ENCODE measurements at places on chromosomes 16 and 17.

- DNase-seq = no peak
Observed at GRCh38 chr16:77781091-77781490, 7.3 kb upstream of the VAT1L start.

DNA sequence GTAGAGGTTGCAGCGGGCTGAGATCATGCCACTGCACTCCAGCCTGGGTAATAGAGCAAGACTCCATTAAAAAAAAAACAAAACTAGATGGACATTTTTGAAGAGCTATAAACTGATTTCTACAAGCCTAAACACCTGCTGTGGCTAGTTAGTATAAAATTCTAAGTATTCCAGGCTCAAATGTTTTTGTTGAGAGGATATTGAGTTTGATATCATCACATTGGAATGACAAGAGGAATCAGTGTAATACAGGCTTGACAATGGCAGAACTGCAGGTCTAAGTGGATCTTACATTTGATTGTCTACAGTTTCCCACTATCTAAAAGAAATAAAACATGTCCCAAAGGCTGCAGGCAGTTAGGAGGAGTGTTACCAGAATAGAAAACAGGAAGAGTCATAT, 23.9 kb upstream of the DLX3 start:
- no peak for DNase-seq

GRCh38 chr17:233473-233941, 52.1 kb upstream of the DOC2B start:
- DNase-seq = no peak

GRCh38 chr16:68724797-68725196, 12.3 kb upstream of the CDH1 start:
- no peak for DNase-seq

GRCh38 chr17:42706732-42707131, 24.4 kb downstream of the CNTNAP1 start:
- peak; percentile 30 for DNase-seq

DNA sequence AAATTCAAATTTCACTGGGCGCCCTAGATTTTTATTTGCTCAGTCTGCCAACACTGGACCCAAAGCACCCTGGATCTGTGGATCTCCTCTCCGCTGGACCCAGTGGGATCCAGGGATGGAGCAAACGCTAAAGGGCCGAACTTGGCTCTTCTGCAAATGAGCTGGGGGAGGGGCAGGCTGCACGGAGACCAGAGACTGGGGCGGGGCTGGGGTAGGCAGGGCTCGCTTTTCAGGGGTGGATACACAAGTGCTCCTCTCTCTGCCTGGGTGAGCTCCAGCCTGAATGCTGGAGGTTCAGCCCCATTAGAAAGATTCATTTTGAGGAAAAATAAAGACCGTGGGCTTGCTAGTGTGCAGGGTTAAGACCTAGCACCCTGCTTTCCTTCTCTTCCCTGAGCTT, 8.9 kb downstream of the CBX4 start:
- no peak for DNase-seq

- no peak for DNase-seq
Observed at GRCh38 chr16:8005096-8005860, 585.0 kb downstream of the TMEM114 start.

- peak; percentile 65 for DNase-seq
Observed at GRCh38 chr17:18217412-18218015, 7.9 kb upstream of the LLGL1 start.

GRCh38 chr16:9348912-9349311, 257.5 kb downstream of the HAPSTR1 start:
- DNase-seq = no peak

DNA sequence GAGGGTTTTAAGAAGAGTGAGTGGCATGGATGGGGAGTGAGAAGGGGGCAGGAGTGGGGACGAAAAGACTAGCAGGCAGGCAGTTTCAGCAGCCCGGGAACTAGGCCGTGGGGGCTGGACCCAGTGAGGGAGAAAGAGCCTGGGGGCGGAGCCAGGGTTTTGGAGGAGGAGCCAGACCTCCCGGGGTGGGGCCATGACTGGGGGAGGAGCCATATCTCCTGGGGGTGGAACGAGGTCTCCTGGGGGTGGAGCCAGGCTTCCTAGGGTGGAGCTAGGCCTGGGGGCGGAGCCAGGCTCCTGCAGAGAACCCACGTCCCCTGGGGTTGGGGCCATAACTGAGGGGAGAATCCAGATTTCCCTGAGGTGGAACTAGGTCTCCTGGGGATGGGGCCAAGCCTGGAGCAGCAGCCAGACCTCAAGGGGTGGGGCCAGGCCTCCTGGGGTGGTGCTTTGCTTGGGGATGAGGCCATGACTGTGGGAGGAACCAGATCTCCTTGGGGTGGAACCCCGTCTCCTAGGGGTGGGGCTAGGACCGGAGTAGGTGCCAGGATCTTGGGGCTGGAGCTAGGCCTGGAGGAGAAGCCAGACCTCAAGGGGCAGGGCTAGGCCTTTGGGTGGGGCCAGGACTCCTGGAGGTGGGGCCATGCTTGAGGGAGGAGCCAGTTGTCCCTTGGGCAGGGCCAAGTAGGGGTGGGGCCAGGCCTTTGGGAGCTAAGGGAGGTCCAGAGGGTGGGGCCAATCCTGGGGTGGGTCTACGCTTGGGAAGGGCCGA, 41.7 kb upstream of the JPH3 start:
- no peak for DNase-seq

DNA sequence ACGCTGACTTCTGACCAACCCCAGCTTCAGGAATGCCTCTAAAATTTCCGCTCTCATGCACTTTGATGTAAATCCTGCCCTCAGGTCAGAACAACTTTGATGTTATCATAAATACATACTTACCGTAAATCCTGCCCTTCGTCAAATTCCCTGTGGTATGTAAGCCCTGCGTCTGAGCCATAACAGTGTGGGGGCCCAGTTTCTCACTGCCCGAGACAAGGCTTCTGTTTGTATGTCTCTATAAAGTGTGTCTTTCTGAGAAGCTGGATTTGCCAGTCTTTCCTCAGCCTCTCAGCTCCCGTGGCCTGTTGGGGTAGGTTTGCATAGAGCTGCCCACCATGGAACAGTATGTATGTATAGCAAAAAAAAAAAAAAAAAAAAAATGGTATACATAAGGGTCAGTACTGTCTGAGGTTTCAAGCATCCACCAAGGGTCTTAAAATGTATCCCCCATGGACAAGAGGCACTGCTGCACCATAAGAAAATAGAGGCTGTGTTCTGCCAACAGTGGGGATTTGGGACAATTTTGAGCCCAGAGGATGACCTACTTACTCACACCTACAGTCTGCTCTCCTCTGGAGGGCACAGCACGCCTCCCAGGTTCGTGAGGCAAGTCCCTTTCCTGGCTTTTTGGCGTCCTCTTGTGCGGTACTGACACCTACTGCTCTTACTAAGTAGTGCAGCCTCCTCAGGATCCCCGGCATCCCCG, 17.5 kb downstream of the PRMT7 start:
- DNase-seq = peak; percentile 70

DNA sequence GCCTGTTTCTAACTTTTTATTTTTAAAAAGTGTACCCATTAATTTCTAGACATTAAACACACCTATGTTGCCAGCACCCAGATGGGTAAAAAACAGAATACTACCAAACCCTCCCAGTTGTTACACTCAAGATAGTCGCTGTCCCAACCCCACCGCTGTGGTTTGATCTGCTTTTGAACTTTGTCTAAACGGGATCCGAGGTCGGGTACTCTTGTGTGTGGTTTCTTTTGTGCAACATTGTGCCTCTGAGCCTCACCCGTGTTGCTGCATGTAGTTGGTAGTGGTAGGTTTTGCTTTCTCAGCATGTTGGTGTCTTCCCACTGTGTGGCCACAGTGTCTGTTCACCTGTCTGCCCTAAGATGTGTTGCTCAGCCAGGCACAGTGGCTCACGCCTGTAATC, 4.3 kb downstream of the KLHL36 start:
- DNase-seq = peak; percentile 12

DNA sequence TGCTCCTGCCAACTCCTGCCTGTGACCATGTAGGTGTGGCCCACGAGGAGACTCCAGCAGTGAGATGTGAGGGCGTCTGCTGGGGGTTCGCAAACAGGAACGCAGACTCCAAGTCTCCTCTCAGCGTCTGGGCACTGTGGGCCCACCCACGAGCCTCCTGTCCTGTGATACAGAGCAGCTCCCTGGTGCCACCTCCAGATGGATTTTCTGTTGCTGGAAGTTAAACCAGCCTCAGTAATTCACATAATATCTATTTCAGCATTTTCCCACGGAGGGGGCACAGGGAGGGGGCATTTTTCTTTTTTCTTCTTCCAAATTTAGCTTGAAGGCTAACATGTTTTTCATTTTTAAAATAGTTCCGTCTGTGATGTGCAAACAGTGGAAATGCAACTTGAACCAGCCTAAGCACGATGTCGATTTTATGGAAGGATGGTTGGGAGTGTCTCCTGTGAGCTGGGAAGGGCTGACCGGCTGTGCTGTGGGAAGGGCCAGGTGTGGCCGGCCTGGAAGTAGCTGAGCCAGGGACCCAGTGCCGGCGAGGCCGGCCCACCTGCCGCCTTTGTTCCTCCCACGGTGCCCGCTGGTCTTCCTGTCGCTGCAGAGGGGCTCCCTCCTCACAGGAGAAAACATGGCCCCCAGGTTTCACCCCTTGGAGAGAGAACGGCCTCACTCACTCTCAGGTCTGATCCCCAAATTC, 3.9 kb upstream of the RAB40B start:
- DNase-seq = no peak

- DNase-seq = no peak
Observed at GRCh38 chr17:75625813-75626486, 7.3 kb upstream of the SMIM5 start.

DNA sequence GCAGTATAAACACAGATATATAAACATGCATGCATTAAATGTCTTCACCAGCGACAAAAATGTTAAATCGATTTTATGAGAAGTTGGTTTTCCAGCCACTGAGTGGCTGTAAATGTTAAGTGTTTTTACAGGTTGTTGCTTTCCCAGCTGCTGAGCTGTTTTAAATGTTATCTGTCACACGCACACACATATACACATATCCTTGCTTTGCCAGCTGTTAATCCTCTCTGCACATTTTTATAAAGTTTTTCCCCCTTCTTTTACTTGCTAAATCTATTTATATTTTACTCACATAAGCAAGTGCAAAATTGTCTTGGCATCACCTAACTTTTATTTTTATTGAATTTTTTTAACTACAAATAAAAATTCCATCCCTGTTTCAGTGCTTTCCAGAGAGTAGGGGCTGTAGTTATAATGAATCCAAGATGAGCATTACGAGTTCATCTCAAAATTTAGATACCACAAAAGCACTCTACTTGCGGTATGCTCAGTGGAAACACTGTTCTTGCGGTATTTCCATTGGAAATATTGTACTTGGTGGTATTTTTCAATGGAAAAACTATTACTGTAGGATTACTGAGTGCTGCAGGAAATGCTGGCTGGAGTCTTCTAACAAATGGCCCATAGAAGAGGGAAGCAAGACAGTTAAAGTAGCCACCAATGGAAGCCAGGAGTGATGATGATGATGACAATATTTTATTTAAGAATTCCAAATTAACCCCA, 124.9 kb upstream of the KCNJ16 start:
- DNase-seq = no peak

- DNase-seq = no peak
Observed at GRCh38 chr16:31043898-31044481, 10.6 kb downstream of the STX4 start.

GRCh38 chr16:568401-569258, 1.1 kb upstream of the PIGQ start:
- no peak for DNase-seq

- DNase-seq = no peak
Observed at GRCh38 chr17:57350266-57350665, 93.9 kb downstream of the MSI2 start.

GRCh38 chr16:52817696-52818095, 235.0 kb downstream of the CHD9NB start:
- no peak for DNase-seq

DNA sequence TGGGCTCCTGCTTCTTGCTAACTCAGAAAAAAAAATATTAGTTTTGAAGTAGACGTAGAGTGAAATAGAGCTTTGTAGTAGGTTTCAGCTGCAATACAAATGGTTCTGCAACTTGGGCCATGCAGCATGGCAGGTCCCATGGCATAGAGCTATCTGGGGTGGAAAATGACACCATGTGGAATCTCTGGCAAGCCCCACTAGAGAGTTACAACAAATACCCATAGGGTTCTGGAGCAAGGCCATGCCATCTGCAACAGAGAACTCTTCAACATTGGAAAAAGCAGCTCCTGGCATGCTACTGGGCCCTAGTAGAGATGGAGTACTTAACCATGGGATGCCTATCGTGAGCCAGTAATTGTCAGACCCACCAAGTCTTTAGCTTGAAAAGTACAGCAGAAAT, 25.3 kb upstream of the RBBP6 start:
- DNase-seq = no peak

DNA sequence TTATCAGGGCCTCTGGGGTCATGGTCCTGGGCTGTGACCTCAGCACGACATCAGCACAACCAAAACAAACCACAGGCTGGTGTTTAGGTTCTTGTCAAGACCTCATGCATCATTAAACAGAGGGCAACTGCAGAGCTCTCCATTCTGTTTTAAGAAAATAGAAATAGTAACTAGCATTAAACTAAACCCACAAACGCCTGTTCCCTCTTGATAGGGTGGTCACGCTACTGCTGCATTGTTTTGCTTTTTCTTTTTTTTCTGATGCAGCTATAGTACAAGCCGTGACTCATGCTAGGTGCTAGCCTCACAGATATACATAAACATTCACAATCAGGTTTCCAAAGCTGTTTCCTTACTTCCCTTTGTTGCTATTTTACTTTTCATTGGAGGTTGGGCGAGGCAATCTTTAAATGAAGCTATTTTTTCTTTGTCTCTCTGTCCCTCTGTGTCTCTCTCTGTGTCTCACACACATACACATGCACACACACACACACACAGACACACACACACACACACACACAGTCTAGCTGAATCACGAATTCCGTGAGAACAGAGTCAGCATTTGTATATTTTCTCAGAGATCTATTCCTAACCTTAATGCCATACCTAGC, 310.3 kb downstream of the CDH13 start:
- DNase-seq = no peak

GRCh38 chr16:88969361-88969831, 7.6 kb downstream of the CBFA2T3 start:
- DNase-seq = no peak

GRCh38 chr17:61366076-61366714, 33.4 kb upstream of the TBX2 start:
- DNase-seq = no peak

- DNase-seq = no peak
Observed at GRCh38 chr17:72619976-72620650, 472.4 kb downstream of the SLC39A11 start.

- no peak for DNase-seq
Observed at GRCh38 chr16:68319185-68319908, 8.5 kb downstream of the PRMT7 start.

DNA sequence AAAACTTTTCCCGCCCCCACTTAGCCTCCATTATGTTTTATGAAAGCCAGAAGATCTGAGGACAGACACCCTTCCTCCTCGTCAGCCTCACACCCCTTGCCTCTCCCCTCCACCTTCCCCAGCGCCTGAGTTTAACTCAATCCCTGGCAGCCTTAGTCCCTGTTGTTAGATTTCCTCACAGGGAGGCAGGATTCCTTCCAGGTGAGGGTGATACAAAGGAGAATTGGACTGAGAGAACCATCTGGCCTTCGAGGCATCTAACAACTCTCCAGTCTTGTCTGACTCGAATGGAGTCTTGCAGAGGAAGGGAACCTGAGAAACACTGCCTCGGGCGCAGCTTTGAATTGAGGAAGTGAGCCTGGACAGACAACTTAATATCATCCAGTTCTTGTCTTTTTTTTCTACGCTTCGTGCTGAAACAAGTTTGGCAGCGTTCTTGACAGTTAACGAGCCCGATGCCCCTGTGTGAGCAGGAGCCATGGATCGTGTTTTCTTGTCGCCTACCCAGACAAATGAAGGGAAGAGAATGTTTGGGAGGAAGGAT, 1.3 kb upstream of the ZNF768 start:
- no peak for DNase-seq

GRCh38 chr16:11014136-11014535, 69.8 kb downstream of the CLEC16A start:
- DNase-seq = no peak
